Fibroblast of skin of left biceps (primary cell): ENCODE measurements at places on chromosomes 11 and 22.

DNA sequence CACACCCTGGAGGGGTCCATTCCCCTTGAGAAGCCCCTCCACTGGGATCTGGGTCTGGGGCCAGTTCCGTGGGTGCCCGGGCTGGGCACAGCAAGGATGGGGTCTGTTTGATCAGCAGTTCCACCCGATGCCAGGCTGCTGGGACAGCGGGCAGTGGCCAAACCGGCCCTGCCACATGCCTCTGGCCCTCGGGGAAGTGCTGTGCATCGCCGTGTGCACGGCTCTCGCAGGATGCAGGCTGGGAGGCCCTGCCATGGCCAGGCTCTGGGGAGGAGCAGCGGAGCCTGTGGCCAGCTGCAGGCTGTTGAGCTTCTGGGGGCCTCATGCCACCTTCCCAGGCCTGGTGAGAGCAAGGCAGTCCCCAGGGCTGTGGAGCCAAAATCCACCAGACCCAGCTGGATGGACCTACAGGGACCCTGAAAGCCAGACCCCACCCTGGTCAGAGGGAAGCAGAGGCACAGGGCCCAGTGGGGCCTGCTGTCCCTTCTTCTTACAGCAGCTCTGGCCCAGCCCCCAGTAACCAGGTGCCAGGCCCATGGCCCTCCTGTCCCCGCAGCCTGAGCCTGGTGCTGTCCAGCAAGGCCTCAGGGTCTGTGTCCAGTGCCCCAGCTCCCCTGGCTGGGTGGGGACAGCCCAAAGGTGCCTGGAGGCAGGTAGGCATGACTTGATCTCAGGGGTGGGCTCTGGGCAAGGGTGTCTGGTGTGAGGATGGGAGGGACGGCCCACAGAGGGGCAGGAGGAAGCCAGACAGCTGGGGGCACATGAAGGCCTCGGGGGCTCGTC, 57.3 kb downstream of the WNT7B start:
- DNase-seq = no peak

- no peak for DNase-seq
These were observed 104.8 kb downstream of the MICAL2 start for GRCh38 chr11:12215181-12215593.

DNA sequence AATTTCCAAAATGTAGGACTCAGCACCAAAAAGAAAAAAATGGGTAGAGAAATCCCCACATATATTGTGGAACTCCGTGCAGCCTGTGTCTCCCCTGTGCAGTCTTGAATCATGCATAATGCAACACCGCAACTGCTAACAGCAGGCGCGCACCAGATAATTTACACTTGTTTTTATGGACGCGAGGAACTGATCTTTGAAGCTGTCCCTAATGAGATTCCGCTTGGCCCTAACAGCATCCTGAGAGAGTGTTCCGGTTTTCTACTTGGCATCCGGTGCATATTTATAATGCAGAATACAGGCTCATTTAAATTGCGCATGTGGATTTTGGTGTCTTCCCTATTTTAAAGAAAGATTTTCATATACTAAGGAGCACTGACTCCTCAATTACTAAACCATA, 21.1 kb downstream of the MPPED2 start:
- DNase-seq = no peak

- DNase-seq = no peak
These were observed 94.4 kb upstream of the ALX4 start for GRCh38 chr11:44404301-44404700.

DNA sequence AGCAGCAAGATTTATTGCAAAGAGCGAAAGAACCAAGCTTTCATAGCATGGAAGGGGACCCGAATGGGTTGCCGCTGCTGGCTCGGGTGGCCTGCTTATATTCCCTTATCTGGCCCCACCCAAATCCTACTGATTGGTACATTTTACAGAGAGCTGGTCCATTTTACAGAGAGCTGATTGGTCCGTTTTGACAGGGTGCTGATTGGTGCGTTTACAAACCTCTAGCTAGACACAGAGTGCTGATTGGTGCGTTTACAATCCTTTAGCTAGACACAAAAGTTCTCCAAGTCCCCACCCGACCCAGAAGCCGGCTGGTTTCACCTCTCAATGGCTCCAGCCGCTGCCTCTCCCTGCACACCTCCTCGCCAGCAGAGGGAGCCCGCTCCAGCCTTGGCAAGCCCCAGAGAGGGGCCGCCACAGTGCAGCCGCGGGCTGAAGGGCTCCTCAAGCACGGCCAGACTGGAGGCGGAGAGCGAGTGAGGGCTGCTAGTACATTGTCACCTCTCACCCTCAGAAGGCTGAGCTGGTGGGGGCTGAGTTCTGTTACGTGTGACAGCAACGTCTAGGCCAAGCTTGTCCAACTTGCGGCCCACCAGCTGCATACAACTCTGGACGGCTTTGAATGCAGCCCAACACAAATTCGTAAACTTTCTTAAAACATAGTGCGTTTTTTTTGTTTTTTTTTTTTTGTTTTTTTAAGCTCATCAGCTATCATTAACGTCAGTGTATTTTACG, 8.7 kb downstream of the PTH start:
- DNase-seq = no peak

- no peak for DNase-seq
These were observed 632.6 kb upstream of the KIRREL3 start for GRCh38 chr11:127632976-127633680.
